ENCODE measurements at places on chromosomes 12 and 14.

- peak; percentile 17 for DNase-seq
Observed at GRCh38 chr12:119940897-119941296, 48.1 kb upstream of the BICDL1 start.

GRCh38 chr14:99964979-99965378 is 100.2 kb upstream of the EVL start:
- no peak for DNase-seq

- no peak for DNase-seq
Observed at GRCh38 chr12:124520907-124521306, 46.5 kb downstream of the NCOR2 start.

DNA sequence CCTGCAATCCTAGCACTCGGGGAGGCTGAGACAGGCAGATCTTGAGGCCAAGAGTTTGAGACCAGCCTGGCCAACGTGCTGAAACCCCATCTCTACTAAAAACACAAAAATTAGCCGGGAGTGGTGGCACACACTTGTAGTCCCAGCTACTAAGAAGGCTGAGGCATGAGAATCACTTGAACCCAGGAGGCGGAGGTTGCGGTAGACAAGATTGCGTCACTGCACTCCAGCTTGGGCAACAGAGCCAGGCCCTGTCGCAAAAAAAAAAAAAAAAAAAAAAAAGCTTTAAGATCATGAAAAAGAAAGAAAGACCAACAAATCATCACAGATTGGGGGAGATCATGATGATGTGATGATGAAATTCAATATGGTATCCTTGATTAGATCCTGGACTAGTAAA is 30.6 kb downstream of the WDR89 start:
- DNase-seq, result no peak

DNA sequence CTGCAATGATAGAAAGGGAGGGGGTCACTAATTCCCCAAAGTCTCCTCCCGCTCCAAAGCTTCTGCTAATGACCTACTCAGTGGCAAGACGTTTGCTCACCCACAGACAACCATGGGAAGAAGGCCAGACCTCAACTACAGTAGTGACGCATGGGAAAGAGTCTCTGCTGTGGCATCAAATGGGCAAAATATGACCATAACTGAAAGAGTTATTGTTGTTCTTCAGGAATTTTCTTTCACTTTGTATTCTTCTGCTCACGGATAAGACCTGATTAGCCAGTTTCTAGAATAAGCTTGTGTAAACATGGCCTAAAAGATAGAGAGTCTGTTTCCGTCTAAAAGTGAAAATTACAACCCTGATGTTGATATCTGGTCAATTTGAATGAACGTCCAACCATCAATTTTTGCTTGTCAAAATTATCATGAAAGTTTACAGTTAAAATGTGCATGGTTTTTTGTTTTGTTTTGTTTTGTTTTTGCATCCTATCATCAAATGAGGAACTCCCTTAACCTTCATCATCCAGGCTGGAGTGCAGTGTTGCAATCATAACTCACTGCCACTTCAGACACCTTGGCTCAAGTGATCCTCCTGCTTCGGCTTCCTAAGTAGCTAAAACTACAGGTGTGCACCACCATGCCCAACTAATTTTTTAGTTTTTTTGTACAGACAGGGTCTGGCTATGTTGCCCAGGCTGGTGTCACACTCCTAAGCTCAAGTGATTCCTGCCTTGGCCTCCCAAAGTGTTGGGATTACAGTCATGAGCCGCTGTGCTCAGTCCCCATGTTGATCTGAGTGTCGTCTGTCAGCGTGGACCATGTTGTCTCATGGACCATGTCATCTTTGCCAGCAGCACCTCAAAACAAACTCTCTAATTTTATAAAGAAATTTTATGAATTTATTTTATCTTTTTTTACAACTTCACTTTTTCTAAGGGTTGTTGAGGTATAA is 7.0 kb downstream of the KRT6B start:
- no peak for DNase-seq

GRCh38 chr14:94665121-94665520 is 52.9 kb downstream of the SERPINA3 start:
- no peak for DNase-seq

DNA sequence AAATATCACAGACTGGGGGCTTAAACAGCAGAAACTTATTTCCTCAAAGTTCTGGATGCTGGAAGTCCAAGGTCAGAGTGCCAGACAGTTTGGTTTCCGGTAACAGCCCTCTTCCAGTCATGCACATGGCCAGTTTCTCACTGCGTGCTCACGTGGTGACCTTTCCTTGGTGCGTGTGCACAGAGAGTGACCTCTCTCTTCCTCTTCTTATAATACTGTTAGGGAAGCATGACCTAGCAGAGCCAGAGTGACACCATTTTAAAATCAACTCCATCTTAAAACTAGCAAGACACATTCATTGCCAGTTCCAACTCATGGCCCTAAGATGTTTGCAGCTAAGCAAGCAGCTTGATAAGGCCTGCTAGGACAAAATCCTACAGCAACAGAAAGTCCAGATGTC is 221.5 kb upstream of the DAAM1 start:
- no peak for DNase-seq

GRCh38 chr12:53090105-53090504 is 7.4 kb upstream of the IGFBP6 start:
- no peak for DNase-seq

DNA sequence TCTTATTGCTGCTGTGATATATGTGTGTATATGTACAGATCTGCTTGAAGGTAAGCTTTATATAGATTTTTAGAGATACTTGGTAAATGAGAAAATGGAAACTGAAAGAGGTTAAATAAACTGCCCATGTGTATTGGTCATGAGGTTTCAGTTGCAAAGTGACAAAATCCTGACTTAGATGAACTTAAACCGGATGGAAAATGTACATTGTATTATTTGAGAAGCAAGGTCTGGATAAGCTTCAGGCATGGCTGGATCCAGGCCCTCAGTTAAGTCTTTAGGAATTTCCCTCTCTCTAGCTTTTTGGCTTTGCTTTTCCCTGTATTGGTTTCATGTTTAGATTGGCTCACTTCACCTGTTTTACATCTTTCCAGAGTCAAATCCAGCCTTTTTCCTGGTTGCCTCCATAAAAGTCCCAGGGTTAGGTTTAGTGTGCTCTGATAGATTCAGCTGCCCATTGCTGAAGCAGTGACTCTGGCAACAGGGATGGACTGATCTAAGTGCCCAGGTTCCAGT is 21.0 kb upstream of the MAP1LC3B2 start:
- no peak for DNase-seq
